ENCODE measurements at places on chromosomes 3 and 15. TPM values are rescaled to one million over a fixed set of nuclear protein-coding genes. Genes with fewer than 3 reads are reported as not detected.

Gene PTH1R
- total RNA-seq = 12.4 TPM

Gene REC114
- not detected for total RNA-seq

Gene TMEM158
- total RNA-seq = 18.3 TPM

Gene ZFYVE19
- total RNA-seq = 19.2 TPM

Gene TMCO5A
- total RNA-seq = not detected

Gene RETNLB
- total RNA-seq = not detected

Gene SCG5
- total RNA-seq = 4.4 TPM

Gene MLF1
- total RNA-seq = 4.5 TPM

Gene LACTB
- total RNA-seq = 21.1 TPM

Gene ECE2
- 0.12 TPM for total RNA-seq

Measured in cardiac ventricle fibroblast (primary cell).